ENCODE measurements at places on chromosomes 5 and 9. TPM values are rescaled to one million over a fixed set of nuclear protein-coding genes. Genes with fewer than 3 reads are reported as not detected.

Gene MLANA
- not detected for total RNA-seq

Gene CER1
- not detected for total RNA-seq

Gene NEUROG1
- not detected for total RNA-seq

Gene NPR3
- 15.3 TPM for total RNA-seq

Gene MED7
- 16.8 TPM for total RNA-seq
